ENCODE measurements at places on chromosomes 16 and 17. TPM values are rescaled to one million over a fixed set of nuclear protein-coding genes. Genes with fewer than 3 reads are reported as not detected.

EFCAB5 gene
- 1.3 TPM for polyA plus RNA-seq

PPP1R27 gene
- polyA plus RNA-seq, result not detected

HS3ST3A1 gene
- polyA plus RNA-seq, result 8.0 TPM

RTN4RL1 gene
- polyA plus RNA-seq, result 0.77 TPM

HOXB4 gene
- 14.1 TPM for polyA plus RNA-seq

CCDC200 gene
- polyA plus RNA-seq, result 23.6 TPM

MYH11 gene
- 80.3 TPM for polyA plus RNA-seq

TMEM114 gene
- polyA plus RNA-seq, result not detected

STX1B gene
- polyA plus RNA-seq, result 0.56 TPM

ATP1B2 gene
- 28.4 TPM for polyA plus RNA-seq

FZD2 gene
- 30.5 TPM for polyA plus RNA-seq

TEKT1 gene
- polyA plus RNA-seq, result 9.9 TPM

LGALS9 gene
- 23.4 TPM for polyA plus RNA-seq

TM4SF5 gene
- not detected for polyA plus RNA-seq

SHISA6 gene
- 0.31 TPM for polyA plus RNA-seq

OVCA2 gene
- 9.7 TPM for polyA plus RNA-seq

OR1D2 gene
- polyA plus RNA-seq, result not detected

SDK2 gene
- polyA plus RNA-seq, result 6.0 TPM

ACSM2A gene
- polyA plus RNA-seq, result 1.1 TPM

SLC6A4 gene
- 2.5 TPM for polyA plus RNA-seq

FBXW10 gene
- 1.1 TPM for polyA plus RNA-seq

CSH2 gene
- polyA plus RNA-seq, result not detected

TBC1D3C gene
- not detected for polyA plus RNA-seq

CD300LF gene
- polyA plus RNA-seq, result 0.33 TPM

KRTAP9-9 gene
- not detected for polyA plus RNA-seq

MYL4 gene
- 4.2 TPM for polyA plus RNA-seq

YPEL3 gene
- polyA plus RNA-seq, result 69.3 TPM

Measured in left lung (tissue), 14 donors.